ENCODE measurements at places on chromosomes 5 and 9.

GRCh38 chr9:126159430-126160060 is 167.1 kb upstream of the MVB12B start:
- DNase-seq: no peak

DNA sequence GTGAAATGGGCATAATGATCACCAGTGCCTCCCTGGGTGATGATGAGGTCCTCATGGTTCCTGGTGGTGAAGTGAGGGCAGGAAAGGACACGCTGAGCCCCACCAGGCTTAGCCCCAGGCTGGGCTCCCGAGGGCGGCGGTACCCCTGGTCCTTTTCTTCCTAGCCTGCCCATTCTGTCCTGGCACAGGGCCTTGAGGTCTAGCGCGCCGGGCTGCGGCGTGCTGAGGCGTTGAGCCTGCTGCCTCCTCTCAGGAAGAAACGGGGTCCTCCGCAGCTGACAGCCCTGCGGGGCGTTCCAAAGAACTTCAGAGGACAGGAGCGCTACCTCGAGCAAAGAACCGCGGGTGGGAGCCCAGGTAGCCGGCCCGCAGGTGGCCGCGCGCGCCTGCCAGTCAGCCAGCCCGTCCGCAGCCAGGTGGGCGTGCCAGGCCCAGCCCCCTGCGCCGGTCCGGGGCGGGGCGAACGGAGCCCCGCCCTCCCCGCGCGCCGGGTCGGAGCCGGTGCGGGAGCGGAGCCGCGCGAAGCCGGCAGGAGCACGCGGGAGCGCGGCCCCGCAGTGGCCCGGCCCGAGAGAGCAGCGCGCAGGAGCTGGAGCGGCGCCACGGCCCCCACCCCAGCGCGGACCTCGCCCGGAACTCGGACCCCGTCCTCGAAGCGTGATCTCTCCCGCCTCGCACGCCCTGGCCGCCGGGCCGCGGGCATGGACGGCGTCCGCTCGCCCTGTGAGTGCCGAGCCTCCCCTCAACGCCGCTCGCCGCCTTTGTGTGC is at the start of gene WNK2:
TSS of gene WNK2 (plus strand) at position 477 of the 769 bp plus-strand sequence. CDS start 791 bp downstream, outside the sequence.
- peak; percentile 26 for DNase-seq

- DNase-seq: no peak
These were observed 202.8 kb downstream of the SNX18 start for GRCh38 chr5:54720341-54720740.

GRCh38 chr9:136052991-136053756 is 41.9 kb downstream of the NACC2 start:
- no peak for DNase-seq

GRCh38 chr9:110640736-110641135 is 27.9 kb upstream of the MUSK start:
- no peak for DNase-seq

DNA sequence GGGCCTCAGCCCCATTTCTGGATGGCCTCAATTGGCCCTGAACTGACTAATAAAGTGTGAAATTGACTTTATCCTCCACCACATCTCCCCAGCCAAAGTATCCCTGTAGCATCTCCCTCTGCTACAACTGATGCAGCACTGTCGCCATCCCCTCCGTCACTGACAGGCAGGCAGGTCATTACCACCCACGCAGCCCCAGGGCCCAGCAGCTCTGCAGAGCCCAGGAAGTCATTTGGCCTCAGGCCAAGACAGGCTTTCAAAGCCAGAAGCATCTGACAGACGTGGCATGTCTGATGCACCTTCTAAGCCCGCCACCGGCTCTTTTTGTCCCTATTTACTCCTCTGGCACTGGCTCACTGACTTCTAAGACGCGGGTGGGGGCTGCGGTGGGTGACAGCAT is 65.3 kb downstream of the ARHGEF37 start:
- DNase-seq: no peak

GRCh38 chr5:137328991-137329390 is 170.1 kb downstream of the SPOCK1 start:
- no peak for DNase-seq

DNA sequence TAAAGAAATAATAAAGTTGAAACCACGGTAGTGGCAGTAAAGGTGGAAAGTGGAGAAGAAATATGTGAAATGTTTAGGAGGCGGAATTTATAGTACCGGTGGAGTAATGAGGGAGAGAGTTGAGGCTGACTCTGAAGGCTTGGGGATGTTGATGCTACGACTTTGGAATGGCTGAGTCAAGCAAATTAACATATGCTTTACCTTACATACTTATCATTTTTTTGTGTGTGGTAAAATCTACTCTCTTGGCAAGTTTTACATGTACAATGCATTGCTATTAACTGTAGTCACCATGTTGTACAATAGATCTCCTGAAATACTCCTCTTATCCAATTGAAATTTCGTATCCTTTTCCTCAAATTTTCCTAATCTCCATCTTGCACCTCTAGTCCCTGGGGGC is 179.0 kb downstream of the TAF11L14 start:
- no peak for DNase-seq

- no peak for DNase-seq
These were observed 343.7 kb downstream of the RAB3C start for GRCh38 chr5:58926541-58926935.

- DNase-seq: no peak
These were observed 101.1 kb downstream of the NFIB start for GRCh38 chr9:14212697-14213420.

- DNase-seq: no peak
These were observed 9.0 kb upstream of the RNU6ATAC start for GRCh38 chr9:134173127-134174072.

DNA sequence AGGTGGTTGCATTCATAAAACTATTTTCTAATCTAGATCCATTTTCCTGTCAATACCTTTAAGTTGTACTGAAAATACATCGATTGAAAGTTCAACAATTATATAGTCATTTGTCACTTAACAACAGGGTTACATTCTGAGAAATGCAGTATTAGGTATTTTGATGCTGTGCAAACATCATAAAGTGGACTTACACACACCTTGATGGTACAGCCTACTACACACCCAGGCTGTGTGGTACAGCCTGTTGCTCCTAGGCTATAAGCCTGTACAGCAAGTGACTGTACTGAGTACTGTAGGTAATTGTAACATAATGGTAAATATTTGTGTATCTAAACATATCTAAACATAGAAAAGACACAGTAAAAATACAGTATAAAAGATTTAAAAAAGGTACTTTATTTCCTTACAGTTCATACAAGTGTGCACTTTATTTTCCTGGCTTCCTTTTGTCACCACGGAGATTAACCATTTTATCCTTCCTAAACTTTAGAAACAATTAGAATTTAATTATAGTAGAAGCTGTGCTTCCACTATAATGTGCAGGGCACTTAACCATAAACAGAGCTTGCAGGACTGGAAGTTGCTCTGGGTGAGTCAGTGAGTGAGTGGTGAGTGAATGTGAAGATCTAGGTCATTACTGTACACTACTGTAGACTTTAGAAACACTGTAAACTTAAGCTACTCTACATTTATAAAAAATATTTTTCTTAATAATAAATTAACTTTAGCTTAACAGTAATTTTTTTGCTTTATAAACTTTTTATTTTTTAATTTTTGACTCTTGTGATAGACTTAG is 42.9 kb upstream of the MEF2C start:
- DNase-seq: no peak

DNA sequence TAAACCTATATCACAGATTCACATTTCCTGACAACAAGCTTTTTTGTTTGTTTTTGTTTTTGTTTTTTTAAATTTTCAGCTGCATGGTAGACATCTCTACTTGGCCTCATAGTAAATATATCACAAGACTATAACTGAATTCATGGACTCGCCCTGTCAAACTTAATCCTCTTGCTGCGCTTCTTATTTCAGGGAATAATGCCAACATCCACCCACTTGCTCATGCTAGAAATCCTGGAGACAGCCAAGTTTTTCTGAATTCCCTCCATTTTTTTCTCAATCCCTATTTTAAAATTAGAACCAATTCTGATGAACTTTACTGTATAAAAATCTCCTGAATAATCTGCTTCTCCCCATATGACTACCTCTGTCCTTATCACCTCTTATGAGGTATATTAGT is 283.6 kb upstream of the RPS23 start:
- no peak for DNase-seq

- no peak for DNase-seq
These were observed 7.1 kb upstream of the AFAP1L1 start for GRCh38 chr5:149264439-149265067.

DNA sequence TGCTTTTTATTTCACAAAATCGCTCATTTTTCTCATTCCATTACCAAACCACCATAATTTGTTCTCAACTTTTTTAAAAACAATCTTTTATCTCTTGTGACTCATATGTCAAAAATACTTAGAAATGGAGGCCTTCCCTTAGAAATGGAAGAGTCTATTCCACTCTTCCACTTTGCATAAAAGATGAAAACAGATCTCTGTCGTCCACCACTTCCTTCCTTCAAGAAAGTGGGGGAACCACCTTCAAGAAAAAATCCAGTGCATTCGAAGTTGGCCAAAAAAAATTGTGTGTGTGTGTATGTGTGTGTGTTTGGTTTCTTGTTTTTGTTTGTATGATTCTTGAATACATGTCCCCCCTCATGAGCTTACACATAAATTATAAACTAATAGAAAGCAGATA is 628.8 kb upstream of the DMAC1 start:
- DNase-seq: no peak

DNA sequence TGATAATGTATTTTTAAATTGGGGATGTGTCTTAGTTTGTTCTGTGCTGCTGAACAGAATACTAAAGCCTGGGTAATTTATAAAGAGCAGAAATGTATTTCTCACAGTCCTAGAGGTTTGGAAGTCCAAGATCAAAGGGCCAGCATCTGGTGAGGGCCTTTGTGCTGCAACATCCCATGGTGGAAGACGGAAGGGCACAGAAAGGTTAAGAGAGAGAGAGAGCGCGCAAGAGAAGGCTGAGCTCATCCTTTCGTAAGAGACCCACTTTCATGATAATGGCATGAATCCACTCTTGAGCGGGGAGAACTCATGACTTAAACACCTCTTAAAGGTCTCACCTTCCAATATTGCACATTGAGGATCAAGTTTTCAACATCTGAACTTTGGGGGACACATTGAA is 79.1 kb upstream of the GOLM1 start:
- no peak for DNase-seq

GRCh38 chr5:112649882-112650281 is 87.8 kb upstream of the APC start:
- DNase-seq: no peak

GRCh38 chr5:169131616-169132301 is 169.2 kb downstream of the SLIT3 start:
- no peak for DNase-seq

DNA sequence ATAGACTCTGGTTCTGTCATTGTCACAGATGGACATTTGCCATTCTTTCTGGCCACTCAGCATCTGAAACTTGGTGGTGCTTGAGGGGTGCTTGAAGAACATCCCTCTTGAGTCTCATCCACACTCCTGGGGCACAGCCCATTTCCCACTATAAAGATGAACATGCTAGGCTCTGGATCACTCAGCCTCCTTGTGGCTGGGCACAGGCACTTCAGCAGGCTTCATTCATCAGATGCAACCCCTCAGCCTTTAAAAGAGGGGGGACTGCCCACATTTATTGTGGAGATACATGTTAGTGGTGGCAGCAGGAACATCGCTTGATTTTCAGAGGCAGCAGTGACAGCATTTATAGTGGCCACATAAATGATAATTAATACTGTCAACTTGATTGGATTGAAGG is 124.7 kb upstream of the NIPBL start:
- no peak for DNase-seq

GRCh38 chr5:37696190-37697021 is 143.4 kb downstream of the GDNF start:
- DNase-seq: no peak

GRCh38 chr5:36177715-36178523 is 26.0 kb downstream of the SKP2 start:
- no peak for DNase-seq

GRCh38 chr5:3110371-3110770 is 358.9 kb upstream of the IRX2 start:
- no peak for DNase-seq

- no peak for DNase-seq
These were observed 92.3 kb downstream of the RPS23 start for GRCh38 chr5:82185851-82186250.

- no peak for DNase-seq
These were observed 3.5 kb downstream of the TAF1L start for GRCh38 chr9:32631991-32632390.

DNA sequence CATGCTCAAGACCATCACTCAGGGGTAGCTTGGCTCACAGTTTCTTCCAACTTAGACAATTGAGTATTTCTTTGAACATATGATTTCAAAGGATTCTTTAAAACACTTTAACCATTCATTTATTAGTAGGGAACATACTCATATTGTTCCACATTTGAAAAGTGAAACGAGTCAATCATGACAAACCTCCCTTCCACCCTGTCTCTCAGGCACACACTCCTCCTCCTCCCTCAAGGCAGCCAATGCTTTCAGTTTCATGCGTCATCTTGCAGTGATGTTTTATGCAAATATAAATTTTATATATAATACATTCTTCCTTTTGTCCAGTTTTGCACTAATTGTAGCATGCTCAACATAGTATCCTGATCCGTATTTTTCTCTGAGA is 126.0 kb upstream of the BOD1 start:
- DNase-seq: no peak

GRCh38 chr5:107294211-107294550 is 376.6 kb downstream of the EFNA5 start:
- DNase-seq: no peak

DNA sequence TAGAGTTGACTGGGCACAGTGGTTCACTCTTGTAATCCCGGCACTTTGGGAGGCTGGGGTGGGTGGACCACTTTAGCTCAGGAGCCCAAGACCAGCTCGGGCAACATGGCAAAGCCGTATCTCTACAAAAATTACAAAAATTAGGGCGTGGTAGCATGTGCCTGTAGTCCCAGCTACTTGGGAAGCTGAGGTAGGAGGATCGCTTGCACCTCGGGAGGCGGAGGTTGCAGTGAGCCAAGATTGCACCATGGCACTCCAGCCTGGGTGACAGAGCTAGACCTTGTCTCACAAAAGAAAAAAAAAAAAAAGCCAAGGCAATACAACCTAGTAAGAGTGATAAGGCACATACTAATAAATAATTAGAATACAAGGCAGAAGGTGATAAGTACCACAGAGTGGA is 15.8 kb downstream of the NLN start:
- no peak for DNase-seq

- no peak for DNase-seq
These were observed 10.4 kb downstream of the TMOD1 start for GRCh38 chr9:97511655-97512427.

All from activated T-helper 2 cell treated with anti-CD3 and anti-CD28 coated beads, Interferon-gamma antibody, Interleukin-2, Interleukin-4, amounts not matched to agents 10 μg/mL and 5 μg/mL and 100 μg/mL, durations not matched to agents 14 hours and 24 hours and 36 hours (primary cell).